ENCODE measurements at places on chromosomes 16 and 17.

DNA sequence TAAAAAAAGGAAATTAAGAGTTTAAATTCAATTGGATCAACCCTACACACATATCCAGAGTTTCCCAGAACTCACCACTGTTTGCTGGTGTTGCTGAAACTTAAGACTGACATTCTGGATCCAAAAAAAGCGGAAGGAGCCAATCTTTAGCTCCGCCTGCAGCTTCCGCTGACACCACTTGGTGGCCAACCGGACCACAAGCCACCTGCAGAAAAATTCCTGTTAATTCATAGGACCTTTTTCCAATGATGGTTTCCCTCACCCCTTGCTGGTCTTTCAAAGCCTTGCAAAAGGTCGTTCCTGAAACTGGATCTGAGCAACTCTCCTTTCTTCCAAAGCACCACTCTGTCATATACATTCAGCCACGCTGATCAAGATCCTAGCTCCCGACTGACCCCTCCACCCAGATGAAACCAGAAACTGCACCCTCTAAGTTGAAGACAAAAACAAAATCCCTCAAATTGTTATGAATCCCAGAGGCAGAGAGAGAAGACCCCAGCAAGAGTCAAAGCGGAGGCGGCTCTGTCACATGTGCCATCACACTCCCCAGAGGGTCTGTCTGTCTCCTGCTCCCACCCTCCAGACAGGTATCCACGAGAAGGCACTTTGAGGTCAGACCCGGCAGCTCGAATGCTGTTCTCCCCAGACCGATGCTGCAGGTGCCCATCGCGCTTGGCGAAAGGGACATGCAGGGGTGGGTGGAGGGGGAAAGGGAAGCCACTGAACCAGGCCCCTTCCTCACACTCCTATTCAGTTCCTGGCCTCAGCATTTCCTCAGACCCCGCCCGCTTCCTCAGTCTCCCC, 773 bp downstream of the BLTP2 start:
- no peak for DNase-seq

DNA sequence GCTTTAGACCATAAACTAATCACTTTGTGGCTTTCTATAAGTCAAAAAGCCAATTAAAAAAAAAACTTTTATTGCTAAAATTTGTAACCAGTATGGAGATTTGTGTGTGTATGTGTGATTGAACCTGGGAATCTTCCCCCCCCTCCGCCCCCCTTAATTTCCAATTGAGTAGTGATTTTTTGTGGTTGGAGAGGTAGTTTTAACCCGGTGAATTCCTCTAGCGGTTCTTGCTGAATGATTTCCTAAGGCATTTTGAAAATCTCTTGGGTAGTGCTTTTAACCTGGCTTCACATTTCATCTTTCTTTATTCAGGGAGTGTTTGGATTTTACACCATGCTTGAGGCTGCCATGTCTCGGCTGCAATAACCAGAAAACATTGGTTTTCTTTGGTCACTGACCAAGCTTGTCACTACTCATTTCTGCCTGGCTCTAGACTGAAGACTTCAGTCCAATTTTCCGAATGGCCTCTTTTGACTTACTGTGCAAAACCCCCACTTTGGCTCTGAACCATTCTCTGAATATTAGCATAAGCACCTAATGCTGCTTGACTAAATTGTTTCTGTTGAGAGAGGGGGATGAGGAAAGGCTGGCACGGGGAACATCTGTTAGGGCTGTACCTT, 35.6 kb downstream of the PRKCA start:
- DNase-seq: no peak

- no peak for DNase-seq
These were observed 395.5 kb downstream of the TMEM114 start for GRCh38 chr16:8194794-8195193.

GRCh38 chr17:4863321-4863720, 30.2 kb downstream of the MINK1 start:
- DNase-seq: no peak

GRCh38 chr16:65648101-65648500, 526.2 kb upstream of the CDH11 start:
- no peak for DNase-seq
